Effector CD8-positive, alpha-beta T cell (primary cell): ENCODE measurements at places on chromosomes 1 and 21.

DNA sequence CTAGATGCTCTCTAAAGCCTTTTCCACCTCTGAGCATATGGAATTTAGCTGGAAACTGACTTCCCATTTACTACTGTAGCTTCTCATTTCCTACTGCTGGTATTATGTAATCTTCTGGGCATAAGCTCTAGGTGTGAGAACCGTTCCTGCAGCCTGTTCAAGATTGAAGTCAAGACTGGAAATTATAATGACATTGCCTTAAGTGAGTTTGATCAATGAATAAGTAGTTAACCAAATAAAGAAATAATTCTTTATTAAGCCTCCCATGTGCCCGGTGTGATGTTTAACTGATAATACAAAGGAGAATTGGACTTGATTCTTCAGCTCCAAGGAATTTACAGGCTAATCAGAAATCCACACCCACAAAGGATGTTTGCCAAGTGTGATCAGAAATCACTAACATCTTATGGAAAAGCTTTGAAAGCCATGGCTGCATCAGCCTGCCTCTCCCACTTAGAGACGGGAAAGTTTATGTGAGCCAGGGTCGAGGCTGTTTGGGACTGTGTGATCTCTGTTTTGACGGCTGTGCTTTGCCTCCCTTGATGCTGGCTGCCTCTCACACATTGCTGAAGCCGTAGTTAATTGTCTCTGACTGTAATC lies 36.4 kb upstream of the PRELP start:
- no peak for DNase-seq

GRCh38 chr1:89600451-89601224 lies 32.3 kb upstream of the LRRC8C start:
- DNase-seq: no peak

DNA sequence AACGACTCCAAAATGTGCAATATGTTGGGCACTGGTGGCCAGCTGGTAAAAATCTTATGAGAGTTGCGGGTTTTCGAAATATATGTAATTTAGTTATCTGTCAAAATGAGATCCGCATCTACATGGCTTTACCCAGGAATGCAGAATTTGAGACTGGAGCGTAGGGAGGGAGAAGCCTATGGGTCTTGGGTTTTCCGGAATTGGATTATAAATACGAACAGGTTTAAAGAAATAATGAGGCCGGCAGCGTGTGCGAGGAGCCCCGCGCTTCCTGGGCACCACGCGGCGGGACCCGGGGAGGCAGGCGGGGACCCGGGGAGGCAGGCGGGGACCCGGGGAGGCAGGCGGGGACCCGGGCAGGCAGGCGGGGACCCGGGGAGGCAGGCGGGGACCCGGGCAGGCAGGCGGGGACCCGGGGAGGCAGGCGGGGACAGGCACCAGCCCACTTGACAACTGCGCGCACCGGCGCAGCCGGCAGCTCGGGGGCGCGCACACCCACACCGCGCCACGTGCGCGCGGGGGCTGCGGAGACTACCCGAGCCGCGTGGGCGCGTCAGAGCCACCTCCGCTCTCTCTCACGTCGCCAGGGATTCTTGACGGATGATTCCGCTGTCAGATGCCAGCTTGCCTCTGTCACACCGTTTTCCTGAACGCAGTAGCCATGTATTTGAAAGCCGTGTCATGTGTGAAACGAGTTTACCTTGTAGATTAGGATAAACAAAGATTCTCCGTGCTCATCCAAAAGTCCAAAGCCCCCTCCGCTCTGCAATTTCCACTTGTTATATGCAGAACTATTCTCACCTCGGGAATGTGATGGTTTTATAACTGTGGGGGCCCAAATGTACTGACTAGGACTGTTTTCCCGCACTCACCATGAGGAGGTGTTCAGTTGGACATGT lies 54.3 kb upstream of the HNRNPU start:
- DNase-seq: peak; percentile 59

DNA sequence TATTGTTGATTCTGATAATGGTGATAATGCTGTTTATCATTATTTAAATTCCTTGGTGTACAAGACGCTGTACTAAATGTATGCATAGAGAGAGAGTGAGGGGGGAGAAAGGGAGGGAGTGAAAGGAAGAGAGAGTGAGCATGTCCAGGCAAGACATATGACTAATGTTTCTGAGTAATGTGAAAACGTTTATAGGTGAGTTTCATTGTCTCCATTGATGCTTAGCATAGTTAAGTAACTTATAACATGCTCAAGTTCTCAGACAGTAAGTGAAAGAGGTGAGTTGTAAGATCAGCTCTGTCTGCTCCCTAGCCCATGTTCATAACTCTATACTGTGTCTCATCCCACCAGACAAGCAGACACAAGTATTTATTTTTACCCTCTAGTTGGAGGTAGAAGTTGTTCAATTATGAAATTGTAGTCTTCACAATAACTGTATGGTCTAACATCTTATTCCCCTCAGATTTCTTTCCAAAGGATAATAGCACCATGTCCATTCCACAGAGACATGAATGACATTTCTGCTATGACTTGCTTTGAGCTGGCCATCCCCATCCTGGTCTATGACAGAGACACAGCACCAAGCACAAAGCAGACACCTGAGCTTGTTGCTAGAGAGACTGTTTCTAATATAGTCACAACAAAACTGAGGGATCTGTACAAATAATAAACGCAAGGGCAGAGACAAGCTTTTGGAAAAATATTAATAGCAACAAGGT lies 285.1 kb downstream of the CACNA1E start:
- no peak for DNase-seq

GRCh38 chr1:2907051-2907450 lies 105.6 kb upstream of the TTC34 start:
- no peak for DNase-seq
